T-helper 9 cell (primary cell): ENCODE measurements at places on chromosomes 2 and 18.
A peak's percentile ranks its signal among the peaks of the same experiment; 100 is the strongest.

- DNase-seq = no peak
Measured at GRCh38 chr2:205463466-205464025, 218.8 kb upstream of the NRP2 start.

DNA sequence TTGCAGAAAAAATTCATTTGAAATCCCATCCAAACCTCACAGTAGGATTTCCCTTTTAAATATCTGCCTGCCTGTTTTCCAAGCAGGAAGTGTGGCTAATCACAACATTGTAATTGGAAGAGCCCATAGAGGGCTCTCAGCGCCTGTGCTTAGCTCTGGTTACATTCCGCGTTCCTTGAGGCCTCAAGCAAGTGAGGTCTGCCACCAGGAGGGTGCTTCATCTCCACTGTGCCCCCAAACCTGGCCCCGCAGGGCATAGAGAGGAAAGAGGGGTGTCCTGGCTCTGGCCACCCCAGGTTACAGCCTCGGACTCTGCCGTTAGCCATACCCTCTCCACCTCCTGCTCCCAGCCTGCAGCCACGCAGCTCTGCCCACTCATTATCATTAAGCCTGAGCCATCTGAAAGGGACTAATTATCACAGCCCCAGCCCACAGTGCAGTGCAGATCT, 214.8 kb downstream of the SP3 start:
- DNase-seq = no peak

DNA sequence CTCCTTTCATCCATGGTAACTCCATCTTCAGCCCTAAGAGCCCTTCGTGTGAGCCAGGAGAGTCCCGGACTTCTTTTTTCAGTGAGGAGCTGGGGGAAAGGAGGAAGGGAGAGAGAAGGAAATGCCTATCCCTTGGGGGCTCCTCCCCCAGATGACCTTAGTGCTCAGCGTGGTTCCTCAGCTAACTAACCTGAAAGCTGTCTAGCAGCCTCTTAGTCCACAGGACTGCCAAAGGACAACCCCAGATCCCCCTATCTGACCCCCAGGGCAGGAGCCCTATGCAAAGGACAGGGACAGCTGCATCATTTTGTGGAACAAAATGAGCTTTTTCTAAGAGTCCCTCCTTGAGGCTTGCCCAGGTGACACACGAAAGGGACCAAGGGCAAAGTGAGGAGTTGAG, 7.9 kb downstream of the SPR start:
- no peak for DNase-seq

- DNase-seq = no peak
Measured at GRCh38 chr2:222159221-222159620, 139.6 kb downstream of the PAX3 start.

- no peak for DNase-seq
Measured at GRCh38 chr2:227161947-227162346, 2.1 kb downstream of the COL4A4 start.

- no peak for DNase-seq
Measured at GRCh38 chr2:172373766-172374165, 53.6 kb upstream of the ITGA6 start.

- no peak for DNase-seq
Measured at GRCh38 chr2:204492417-204492816, 52.9 kb upstream of the PARD3B start.

DNA sequence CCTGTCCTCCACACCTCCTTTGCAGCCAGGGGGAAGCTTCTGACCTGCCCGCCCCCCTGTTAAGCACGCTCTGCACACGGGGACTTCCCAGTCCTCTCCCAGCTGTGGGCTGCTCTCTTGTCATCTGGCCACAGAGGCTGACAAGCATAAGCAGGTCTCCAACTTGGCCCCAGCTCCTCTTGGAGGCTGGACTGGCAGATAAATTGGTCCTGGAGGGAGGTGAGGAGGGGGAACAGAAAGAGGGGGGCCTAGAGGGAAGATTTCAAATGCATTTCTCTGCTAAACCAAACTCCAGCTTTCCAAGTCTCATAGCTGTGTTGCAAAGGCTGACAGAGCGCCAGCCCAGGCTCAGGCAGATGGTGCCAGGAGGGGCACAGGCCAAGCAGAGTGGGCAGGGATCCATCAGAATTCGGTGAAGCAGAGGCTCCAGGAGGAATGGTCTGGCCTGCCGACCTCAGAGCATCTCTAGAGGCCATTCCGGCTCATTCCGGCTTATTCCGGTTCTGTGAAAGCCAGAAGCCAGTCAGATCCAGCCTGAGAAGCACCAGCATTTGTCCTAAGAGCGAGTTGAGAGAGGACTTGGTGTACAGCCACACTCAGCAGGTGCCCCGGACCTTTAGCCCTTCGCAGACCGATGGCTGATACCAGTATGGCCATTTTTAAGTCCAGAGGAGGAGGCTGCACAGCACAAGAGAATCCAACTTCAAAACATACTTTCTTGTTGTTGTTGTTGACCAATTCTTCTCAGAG, 508.9 kb upstream of the MYT1L start:
- DNase-seq = no peak

DNA sequence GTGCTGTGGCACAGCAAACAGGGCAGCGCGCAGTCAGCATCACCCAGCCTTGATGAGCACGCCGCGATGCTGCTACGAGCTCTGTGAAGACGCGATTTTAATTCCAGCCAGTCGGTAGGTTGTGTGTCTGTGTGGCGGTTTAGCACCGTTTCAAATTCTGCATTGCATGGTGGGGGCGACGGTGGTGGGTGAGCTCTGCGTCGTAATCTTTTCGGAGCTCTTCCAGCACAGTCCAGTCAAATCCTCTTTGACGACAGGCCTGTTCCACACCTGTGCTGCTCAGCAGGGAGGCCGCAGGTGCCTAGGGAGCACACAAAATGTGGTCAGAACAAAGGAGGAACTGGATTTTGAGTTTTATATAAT, 8.6 kb downstream of the ALLC start:
- no peak for DNase-seq

GRCh38 chr2:41242001-41242331, 790.1 kb upstream of the SLC8A1 start:
- DNase-seq = no peak

DNA sequence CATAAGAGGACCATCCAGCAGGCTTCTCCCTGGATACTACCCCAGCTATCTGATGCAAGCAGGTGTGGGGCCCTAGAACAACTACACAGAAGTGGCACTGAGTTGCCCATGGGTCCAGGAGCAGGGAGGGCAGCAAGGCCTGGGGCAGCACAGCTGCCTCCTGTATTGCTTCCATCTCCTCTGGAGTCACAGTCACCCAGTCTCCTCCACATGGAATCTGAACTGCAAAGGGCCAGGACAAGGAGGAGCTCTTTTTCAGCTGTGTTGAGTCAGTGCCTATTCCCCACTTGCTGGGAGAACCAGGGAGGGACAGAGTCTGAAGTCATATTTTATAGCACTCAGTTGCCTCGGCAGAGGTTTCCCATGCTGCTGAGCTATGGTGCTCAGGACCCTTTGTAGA, 67.9 kb upstream of the ALPP start:
- DNase-seq = no peak

DNA sequence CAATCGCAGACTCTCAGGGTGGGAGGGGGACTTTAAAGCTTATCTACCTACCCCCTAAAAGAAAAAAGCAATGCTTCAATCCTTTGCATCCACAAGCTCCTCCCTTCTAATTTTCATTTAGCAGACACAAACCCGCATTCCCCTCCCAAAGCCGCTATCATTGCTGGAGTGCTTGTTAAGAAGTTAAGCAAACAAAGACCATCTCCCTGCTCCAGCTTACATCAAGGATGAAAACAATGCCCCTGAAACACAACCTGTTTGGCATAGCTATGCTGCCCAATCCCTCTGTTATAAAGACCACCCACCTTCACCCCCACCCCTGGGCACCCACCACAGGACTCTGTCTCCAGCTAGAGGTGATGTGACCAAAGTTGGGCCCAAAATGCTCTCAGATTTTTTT, 33.0 kb downstream of the REEP1 start:
- DNase-seq = no peak

GRCh38 chr18:9619056-9619455, 4.7 kb upstream of the PPP4R1 start:
- no peak for DNase-seq

GRCh38 chr2:197309691-197310231, 819 bp downstream of the ANKRD44 start:
- DNase-seq = peak; percentile 26
